Activated CD4-positive, alpha-beta T cell treated with anti-CD3 and anti-CD28 coated beads, Interleukin-2, amount 10 ng/mL, durations not matched to agents 24 days and 14 days (primary cell): ENCODE measurements at places on chromosomes 4 and X. TPM values are rescaled to one million over a fixed set of nuclear protein-coding genes. Genes with fewer than 3 reads are reported as not detected.

DNA sequence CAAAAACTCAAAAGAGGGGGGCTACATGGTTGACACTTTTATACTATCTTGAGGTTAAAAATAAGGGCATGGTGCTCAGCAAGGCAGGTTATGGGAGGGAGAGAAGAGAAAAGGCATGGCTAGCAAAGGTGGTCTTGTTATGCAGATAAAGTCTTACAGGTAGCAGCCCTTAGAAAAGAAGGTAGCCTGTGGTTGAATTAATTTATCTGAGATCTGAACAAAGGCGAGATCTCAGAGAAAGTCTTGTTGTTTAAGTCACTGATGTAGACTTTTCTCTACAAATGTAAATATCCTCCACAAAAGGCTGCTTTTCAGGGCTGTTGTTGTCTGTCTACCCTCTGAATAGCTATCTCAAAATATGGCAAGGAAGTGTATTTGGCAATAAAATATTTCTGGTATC lies 1250.4 kb downstream of the PCDH18 start:
- no peak for DNase-seq
- no peaks in the 10 kb centered on the region for H3K27me3 ChIP-seq
- no peaks in the 10 kb centered on the region for H3K4me1 ChIP-seq
- H3K27ac ChIP-seq: no peak overlapping the region
- no peak overlapping the region for H3K4me3 ChIP-seq
- H3K36me3 ChIP-seq: no peaks in the 10 kb centered on the region

GRCh38 chrX:105701310-105702052 lies 120.9 kb upstream of the NRK start:
- H3K4me3 ChIP-seq: no peak overlapping the region
- no peaks in the 10 kb centered on the region for H3K27me3 ChIP-seq
- H3K27ac ChIP-seq: no peak overlapping the region
- no peaks in the 10 kb centered on the region for H3K4me1 ChIP-seq
- no peaks in the 10 kb centered on the region for H3K36me3 ChIP-seq

- H3K36me3 ChIP-seq: peaks cover 49% of the 10 kb centered on the region
- H3K27ac ChIP-seq: no peak overlapping the region
- peaks cover 64% of the 10 kb centered on the region for H3K4me1 ChIP-seq
- DNase-seq: no peak
- peak overlapping the region; percentile 42 for H3K4me3 ChIP-seq
Observed at GRCh38 chr4:184460499-184461285, 13.7 kb downstream of the IRF2 start.

- H3K36me3 ChIP-seq: no peaks in the 10 kb centered on the region
- H3K27me3 ChIP-seq: peaks cover 12% of the 10 kb centered on the region
- DNase-seq: no peak
- peaks cover 3% of the 10 kb centered on the region for H3K4me1 ChIP-seq
- no peak overlapping the region for H3K4me3 ChIP-seq
Observed at GRCh38 chr4:141215030-141215429, 5.7 kb upstream of the ZNF330 start.

GRCh38 chr4:86892636-86892960 lies 376 bp upstream of the C4orf36 start:
- H3K27me3 ChIP-seq: peaks cover 26% of the 10 kb centered on the region
- DNase-seq: no peak
- no peaks in the 10 kb centered on the region for H3K36me3 ChIP-seq
- H3K27ac ChIP-seq: no peak overlapping the region
- H3K4me3 ChIP-seq: peak overlapping the region; percentile 72

DNA sequence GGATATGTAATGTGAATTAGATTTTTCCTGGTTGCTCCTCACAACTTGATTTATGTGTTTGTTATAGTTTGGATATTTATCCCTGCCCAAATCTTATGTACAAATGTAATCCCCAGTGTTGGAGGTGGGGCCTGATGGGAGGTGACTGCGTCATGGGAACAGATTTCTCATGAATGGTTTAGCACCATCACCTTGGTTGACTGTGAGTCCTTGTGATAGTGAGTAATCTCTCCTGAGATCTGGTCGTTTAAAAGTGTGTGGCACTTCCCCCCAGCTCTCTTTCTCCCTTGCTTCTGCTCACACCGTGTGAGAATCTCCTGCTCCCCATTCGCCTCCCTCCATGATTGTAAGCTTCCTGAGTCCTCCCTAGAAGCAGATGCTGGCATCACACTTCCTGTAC lies 2.2 kb downstream of the MID2 start:
- H3K4me3 ChIP-seq: peak overlapping the region; percentile 65
- peaks cover 18% of the 10 kb centered on the region for H3K4me1 ChIP-seq
- H3K36me3 ChIP-seq: no peaks in the 10 kb centered on the region
- H3K27ac ChIP-seq: no peak overlapping the region
- no peak for DNase-seq

DNA sequence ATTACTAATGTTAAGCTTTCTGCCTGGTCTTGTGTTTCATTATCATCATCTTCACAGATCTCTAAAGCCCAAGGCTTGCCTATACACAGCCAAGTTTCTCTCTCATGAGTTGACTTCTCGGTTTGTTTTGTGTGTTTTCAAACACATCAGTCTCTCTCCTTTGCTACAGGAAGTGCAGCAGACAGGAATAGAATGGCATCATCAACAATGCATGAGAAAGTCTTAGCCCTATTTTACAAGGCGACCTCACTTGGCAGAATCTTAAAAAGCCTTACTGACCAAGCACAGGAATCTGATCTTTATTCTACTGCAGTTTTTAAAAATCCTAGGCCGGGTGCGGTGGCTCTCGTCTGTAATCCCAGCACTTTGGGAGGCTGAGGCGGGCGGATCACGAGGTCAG lies 36.8 kb downstream of the CC2D2A start:
- no peak for DNase-seq
- H3K27me3 ChIP-seq: no peaks in the 10 kb centered on the region
- H3K4me1 ChIP-seq: no peaks in the 10 kb centered on the region
- H3K27ac ChIP-seq: no peak overlapping the region

DNA sequence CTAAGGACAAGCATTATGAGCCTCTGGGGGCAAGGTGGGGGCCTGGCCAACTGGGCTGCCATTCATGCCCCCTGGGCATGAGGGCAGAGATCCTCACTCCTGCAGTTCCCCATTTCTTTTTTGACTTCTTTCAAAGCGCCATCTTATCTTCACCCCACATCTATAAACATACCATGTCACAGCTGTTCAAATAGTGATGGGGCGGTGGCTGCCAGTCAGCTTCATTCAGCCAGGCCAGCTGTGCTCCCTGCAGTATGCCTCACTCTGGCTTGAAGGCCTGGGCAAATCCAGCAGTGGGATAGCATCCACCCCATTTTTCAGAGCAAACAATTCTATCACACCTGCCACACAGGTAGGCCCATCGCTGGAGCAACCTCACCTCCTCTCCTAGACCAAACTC lies 85.5 kb downstream of the NHSL2 start:
- peaks cover 3% of the 10 kb centered on the region for H3K4me1 ChIP-seq
- H3K4me3 ChIP-seq: no peak overlapping the region
- H3K27me3 ChIP-seq: peaks cover 27% of the 10 kb centered on the region
- no peak overlapping the region for H3K27ac ChIP-seq
- DNase-seq: no peak

DNA sequence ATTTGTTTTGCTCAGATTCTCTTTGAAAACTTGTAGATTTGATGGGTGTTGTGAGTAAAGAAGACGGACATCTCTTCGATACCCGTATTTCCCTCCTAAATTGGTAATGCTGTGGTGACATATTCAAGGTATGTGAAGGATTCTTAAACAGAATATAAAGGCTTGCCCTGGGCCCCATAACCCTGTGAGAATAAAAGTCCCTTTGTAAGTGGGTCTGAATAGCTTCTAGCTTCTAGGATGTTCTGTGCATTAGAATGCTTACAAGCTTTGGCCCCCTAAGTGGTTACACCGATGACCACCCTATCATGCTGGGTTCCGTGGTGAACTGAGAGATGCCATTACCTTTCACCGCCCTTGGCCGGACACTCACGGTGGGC lies 574 bp upstream of the MOB1B start:
- H3K4me1 ChIP-seq: peaks cover 18% of the 10 kb centered on the region
- no peaks in the 10 kb centered on the region for H3K27me3 ChIP-seq
- DNase-seq: no peak
- peaks cover 9% of the 10 kb centered on the region for H3K36me3 ChIP-seq

DNA sequence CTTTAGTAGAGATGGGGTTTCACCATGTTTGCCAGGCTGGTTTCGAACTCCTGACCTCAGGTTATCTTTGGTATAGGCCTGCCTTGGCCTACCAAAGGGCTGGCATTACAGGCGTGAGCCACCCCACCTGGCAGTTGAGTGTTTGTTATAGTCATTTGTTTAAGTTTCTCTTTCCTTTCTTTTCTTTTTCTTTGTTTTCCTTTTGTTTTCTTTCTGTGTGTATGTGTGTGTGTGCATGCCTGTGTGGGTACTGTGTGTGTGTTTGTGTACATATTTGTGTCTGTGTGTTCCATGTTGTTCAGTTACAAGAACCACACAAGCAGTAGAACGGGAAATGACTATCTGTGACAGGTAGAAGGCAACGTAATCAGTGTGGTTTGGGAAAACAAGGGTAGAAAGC lies 624.9 kb downstream of the FSTL5 start:
- H3K27ac ChIP-seq: no peak overlapping the region
- H3K4me1 ChIP-seq: no peaks in the 10 kb centered on the region
- DNase-seq: no peak
- no peak overlapping the region for H3K4me3 ChIP-seq

GRCh38 chrX:103066606-103067005 lies 2.6 kb upstream of the BEX1 start:
- no peaks in the 10 kb centered on the region for H3K4me1 ChIP-seq
- no peak for DNase-seq
- peaks cover 11% of the 10 kb centered on the region for H3K27me3 ChIP-seq
- no peak overlapping the region for H3K27ac ChIP-seq

DNA sequence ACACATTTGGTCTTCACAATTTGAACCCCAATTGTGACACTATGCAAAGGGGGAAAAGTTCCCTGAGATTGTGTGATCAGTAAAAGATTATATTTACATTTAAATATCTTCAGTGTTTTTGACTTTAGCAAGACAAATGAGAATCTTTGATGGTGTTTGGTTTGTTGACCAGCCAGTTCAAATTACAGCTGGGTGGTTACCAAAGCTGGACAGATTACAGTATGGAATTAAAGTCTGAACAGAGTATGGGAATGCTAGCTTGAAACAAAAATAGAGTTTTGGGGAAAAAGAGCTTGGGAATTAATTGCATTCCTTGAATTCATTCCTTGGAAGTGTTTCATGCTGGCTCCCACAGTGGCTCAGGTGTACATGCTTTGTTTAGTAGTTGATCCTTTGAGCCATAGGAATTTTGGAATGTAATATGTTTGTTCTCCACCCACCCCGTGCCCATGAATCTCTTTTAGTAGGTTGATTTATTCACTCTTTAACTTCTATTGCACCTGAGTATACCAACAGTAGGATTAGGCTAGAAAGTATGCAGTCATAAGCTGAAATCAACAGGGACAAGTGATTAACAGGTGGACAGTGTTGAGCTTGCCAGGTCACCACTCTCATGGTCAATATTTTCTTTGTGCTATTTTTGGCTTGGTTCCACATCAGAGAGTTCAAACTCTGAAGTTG lies 81.1 kb upstream of the HELT start:
- H3K27me3 ChIP-seq: peaks cover 8% of the 10 kb centered on the region
- H3K27ac ChIP-seq: no peak overlapping the region
- no peak for DNase-seq
- H3K36me3 ChIP-seq: no peaks in the 10 kb centered on the region

GRCh38 chrX:10567136-10567535 lies 53.2 kb downstream of the MID1 start:
- no peak overlapping the region for H3K4me3 ChIP-seq
- no peaks in the 10 kb centered on the region for H3K27me3 ChIP-seq
- no peaks in the 10 kb centered on the region for H3K4me1 ChIP-seq
- no peak overlapping the region for H3K27ac ChIP-seq
- DNase-seq: no peak
- no peaks in the 10 kb centered on the region for H3K36me3 ChIP-seq

- H3K4me3 ChIP-seq: no peak overlapping the region
- no peaks in the 10 kb centered on the region for H3K27me3 ChIP-seq
- no peaks in the 10 kb centered on the region for H3K36me3 ChIP-seq
- H3K4me1 ChIP-seq: no peaks in the 10 kb centered on the region
- H3K27ac ChIP-seq: no peak overlapping the region
- DNase-seq: no peak
Observed at GRCh38 chrX:45322820-45323219, 122.1 kb upstream of the DIPK2B start.

DNA sequence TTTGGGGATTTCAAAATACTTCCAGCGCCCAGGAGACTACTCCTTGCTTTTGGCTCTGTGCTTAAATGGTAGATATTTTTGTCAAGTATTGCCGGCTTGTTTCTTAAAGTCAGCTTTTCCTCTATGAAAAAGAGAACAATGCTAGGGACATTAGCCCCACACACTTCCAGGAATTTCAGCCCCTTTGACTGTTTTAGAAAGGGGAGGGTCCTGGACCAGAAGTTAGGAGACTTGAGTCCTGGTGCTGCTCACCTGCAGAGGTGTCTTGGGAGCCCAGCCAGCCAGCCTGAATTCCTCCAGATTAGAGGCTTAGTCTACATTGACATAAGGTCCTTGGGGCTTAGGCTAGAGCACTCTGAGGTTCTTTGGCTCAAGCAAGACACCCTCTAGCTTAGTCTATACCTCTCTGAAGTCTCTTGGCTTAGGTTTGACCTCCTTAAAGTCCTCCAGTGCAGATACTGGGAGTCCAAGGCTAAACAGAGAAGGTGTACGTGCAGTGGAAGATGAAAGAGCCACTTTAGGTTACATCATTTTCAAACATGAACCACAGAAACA lies 1.6 kb upstream of the SETD7 start:
- peaks cover 33% of the 10 kb centered on the region for H3K4me1 ChIP-seq
- peak overlapping the region; percentile 93 for H3K4me3 ChIP-seq
- peaks cover 7% of the 10 kb centered on the region for H3K27me3 ChIP-seq
- peaks cover under 1% of the 10 kb centered on the region for H3K36me3 ChIP-seq
- DNase-seq: peak; percentile 63
- H3K27ac ChIP-seq: peak overlapping the region; percentile 10

DNA sequence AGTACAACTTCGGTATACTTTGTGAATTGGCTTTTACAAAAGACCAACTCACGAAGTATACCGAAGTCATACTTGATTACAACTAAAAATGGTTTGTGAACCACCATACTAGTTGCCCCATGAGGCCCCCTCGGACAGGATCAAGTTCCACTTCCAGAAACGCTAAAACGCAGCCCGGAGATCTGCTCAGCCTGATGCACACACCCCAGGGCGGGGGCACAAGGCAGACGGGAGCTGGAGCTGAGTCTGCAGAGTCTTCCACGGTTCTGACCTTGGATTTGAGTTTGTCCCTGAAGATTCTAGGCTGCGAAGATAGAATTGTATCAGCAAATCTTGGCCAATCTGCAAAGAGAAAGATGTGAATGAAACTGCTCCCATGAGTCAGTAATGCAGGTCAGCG lies 118.1 kb downstream of the SORCS2 start:
- no peak overlapping the region for H3K4me3 ChIP-seq
- H3K27me3 ChIP-seq: no peaks in the 10 kb centered on the region
- no peaks in the 10 kb centered on the region for H3K4me1 ChIP-seq
- no peak overlapping the region for H3K27ac ChIP-seq

- no peaks in the 10 kb centered on the region for H3K36me3 ChIP-seq
- no peak overlapping the region for H3K4me3 ChIP-seq
- peaks cover 3% of the 10 kb centered on the region for H3K27me3 ChIP-seq
- no peaks in the 10 kb centered on the region for H3K4me1 ChIP-seq
Observed at GRCh38 chr4:3320361-3321023, 27.7 kb downstream of the RGS12 start.

- no peak overlapping the region for H3K4me3 ChIP-seq
- H3K4me1 ChIP-seq: no peaks in the 10 kb centered on the region
- no peak for DNase-seq
Observed at GRCh38 chr4:176034936-176035335, 30.7 kb upstream of the WDR17 start.

GPRASP3 gene
- total RNA-seq: 0.56 and 1.7 TPM in 2 replicates

TRPC3 gene
- total RNA-seq: 2.7 and 3.1 TPM in 2 replicates

SHOX gene
- total RNA-seq: not detected in 2 replicates

FAM193A gene
- total RNA-seq: 29.5 and 30.1 TPM in 2 replicates

PNMA3 gene
- 0.90 and 1.1 TPM in 2 replicates for total RNA-seq

SYAP1 gene
- total RNA-seq: 19.6 and 20.1 TPM in 2 replicates
